ENCODE measurements at places on chromosomes 7 and 10.

- DNase-seq: no peak
Measured at GRCh38 chr7:96686305-96686704, 23.3 kb downstream of the SEM1 start.

DNA sequence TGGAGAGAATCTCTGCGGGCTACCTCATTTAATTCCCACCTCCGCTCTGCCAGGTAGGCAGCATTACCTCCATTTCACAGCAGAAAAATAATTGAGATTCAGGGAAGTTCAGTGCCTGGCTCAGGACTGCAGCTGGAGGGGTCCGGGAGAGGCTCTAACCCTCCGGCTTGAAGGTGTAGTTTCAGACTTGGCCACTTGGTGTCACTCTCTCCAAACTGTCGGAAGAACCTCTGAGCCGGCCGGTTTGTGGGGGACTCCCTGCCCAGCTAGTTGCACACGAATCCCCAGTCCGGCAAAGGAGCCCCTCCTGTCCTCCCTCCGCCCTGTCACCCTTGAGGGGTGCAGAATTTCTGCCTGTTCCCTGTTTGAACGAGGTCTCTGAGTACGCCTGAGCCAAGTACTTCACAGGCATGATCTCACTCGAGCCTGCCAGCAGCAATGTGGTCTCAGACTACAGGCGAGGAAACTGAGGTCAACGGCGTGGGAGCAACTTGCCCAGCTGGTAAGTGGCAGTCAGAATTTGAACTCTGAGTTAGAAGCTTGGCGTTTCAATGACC is 144.7 kb upstream of the ZNF716 start:
- DNase-seq: no peak

DNA sequence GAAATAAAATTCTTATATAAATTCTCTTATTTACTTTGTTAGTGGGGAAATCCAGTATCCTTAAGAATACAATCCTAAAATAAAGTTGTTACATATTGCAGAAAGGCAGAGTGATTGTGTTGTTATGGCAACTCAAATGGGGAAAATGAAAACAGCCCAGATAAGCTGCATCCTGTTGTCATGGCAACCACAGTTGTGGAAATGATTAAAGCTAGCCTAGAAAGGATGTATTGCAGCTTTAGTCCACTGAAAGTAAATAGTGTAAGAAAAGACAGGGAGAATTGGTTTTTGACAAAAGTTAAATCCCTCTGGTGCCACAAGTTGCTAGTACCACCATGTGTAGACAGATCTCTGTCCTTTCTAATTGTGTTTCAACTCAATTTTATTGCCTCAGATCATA is 43.2 kb downstream of the BTRC start:
- no peak for DNase-seq

GRCh38 chr10:132011024-132011423 is 29.3 kb upstream of the BNIP3 start:
- no peak for DNase-seq

DNA sequence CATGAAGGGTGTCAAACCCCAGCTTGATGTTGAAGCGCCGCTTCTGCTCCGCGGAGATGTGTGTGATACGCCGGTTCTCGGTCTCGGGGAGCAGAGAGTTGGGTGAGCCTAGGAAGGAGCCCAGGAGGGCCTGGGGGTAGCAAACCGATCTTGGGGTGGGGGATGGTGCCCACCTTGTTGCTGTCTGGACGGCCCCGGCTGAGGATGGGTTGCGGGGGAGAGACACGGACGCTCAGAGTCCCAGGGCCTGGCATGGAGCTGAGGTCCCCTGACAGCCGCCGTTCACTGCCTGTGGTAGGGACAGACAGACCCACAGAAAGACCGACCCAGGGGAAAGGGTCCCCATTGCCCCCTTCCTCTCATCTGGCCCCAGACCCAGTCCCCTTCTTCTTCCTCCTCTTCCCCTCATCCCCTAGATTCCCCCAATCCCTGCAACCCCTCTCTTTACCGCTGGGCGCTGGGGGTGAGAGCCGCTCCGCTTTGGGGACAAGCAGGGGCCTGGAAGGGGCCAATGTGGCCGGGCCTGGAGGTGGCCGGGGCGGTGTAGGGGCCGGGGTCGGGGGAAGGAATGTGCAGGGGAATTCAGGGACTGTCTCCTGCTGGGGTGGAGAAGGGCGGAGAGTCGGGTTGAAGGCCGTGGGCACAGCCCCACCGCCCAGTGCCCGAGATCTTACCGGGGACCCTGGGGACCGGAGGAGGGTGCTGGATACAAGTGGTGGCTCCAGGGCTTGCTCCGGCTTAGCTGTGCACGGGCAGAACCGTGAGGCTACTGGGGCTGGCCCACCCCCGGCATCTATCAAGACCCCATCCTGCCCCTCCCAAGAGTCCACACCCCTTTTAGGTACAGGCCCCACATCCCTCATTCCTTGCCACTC is 18.0 kb upstream of the TBL2 start:
- DNase-seq: no peak

GRCh38 chr7:96359876-96360275 is 38.0 kb upstream of the SLC25A13 start:
- DNase-seq: no peak

GRCh38 chr7:51785171-51785570 is 468.6 kb upstream of the COBL start:
- DNase-seq: no peak

GRCh38 chr7:256981-257646 is 32.9 kb upstream of the FOXL3 start:
- DNase-seq: no peak

DNA sequence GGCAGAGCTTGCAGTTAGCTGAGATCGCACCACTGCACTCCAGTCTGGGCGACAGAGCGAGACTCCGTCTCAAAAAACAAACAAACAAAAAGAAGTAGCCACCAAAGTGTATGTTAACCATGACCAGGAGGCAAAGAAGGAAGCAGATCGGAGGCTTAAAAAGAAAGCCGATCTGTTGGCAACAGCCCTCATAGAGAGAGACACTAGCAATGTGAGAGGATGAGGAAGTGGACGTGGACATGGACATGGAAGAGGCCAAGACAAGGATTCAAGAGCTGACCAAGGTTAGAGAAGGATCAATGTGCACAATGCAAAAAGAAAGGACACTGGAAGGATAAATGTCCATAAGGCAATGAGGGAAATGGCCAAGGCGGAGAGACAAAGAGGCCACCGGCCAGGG is 14.9 kb upstream of the ADCK2 start:
- no peak for DNase-seq

DNA sequence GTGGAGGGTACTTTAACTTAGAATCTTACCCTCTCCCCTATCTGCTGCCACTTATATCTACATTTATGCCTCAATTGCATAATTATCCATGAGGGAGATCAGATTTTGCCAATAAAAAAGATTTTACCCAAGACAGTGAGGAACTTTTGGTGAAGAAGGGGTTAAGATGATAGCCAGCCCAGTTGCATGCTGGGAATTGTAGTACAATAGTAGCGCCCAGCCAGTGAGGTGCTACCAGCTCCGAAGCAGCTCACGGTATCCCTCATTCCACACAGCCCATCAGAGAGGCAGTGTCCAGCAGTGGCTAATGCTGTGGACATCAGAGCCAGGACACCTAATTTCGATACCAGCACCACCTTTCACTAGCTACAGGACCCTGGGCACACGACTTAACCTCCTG is 5.9 kb upstream of the LGI1 start:
- no peak for DNase-seq

- DNase-seq: no peak
Measured at GRCh38 chr10:57102236-57102635, 741.2 kb upstream of the ZWINT start.

DNA sequence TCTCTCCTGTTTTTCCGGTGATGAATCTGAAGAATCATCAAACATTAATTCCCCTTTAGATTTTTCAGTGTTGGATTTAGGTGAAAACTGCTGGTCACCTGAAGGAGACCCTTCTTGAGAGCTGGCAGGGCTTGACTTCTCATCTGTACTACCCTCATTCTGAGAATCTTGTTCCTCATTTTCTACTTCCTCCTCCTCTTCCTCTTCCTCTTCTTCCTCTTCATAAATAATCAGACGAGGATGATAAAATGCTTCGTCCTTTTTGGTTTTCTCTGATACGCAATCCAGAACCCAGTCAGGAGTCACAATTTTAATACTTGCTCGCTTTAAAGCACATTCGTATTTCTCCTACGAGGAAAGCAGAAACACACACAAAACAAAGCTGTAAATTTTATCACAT is 26.9 kb downstream of the PAXIP1 start:
- DNase-seq: no peak

GRCh38 chr7:13117103-13117502 is 429.7 kb downstream of the ARL4A start:
- DNase-seq: no peak

DNA sequence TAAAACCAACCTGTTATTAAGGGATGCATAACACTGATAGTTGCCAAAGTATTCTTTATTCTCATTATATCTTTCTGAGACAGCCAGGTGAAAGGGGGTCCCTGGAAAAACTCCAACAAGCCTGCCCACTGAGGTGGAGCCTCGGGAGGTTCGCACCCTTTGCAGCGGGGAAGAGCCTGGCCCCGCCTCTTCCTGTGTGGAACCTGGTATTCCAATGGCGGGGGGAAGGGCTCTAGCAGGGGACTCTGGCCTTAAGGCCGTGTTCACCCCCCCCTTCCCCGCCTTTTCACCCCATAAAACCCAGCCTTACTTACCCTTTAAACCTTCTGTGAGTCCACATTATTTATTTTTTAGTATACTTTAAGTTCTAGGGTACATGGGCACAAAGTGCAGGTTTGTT is 62.4 kb upstream of the PDK4 start:
- no peak for DNase-seq

- DNase-seq: no peak
Measured at GRCh38 chr10:113362645-113363091, 190.2 kb upstream of the HABP2 start.

GRCh38 chr7:51013861-51014511 is 231.3 kb upstream of the GRB10 start:
- no peak for DNase-seq

- DNase-seq: no peak
Measured at GRCh38 chr10:88121361-88121760, 257.9 kb downstream of the PTEN start.

- no peak for DNase-seq
Measured at GRCh38 chr7:145009876-145010275, 174.0 kb upstream of the TPK1 start.

DNA sequence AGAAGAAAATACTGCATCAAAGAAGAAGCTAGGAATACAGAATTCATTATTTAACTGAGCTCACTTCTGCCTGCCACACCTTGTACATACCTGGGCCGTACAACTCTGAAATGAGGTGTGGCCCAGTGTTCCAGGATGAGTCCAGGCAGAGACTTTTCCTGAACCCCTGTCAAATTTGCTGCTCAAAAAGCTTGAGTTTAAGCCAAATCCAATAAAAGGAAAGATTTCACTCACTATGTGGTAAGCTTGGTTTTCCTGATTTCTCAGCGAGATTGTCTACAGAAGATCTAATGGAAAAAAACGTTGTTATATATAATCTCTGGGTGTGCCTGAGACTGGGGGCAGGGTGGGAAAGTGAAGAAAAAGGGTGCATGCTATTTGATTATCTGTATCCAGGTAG is 72.1 kb upstream of the EGFR start:
- no peak for DNase-seq

- DNase-seq: no peak
Measured at GRCh38 chr10:70799124-70799523, 13.9 kb upstream of the TBATA start.

DNA sequence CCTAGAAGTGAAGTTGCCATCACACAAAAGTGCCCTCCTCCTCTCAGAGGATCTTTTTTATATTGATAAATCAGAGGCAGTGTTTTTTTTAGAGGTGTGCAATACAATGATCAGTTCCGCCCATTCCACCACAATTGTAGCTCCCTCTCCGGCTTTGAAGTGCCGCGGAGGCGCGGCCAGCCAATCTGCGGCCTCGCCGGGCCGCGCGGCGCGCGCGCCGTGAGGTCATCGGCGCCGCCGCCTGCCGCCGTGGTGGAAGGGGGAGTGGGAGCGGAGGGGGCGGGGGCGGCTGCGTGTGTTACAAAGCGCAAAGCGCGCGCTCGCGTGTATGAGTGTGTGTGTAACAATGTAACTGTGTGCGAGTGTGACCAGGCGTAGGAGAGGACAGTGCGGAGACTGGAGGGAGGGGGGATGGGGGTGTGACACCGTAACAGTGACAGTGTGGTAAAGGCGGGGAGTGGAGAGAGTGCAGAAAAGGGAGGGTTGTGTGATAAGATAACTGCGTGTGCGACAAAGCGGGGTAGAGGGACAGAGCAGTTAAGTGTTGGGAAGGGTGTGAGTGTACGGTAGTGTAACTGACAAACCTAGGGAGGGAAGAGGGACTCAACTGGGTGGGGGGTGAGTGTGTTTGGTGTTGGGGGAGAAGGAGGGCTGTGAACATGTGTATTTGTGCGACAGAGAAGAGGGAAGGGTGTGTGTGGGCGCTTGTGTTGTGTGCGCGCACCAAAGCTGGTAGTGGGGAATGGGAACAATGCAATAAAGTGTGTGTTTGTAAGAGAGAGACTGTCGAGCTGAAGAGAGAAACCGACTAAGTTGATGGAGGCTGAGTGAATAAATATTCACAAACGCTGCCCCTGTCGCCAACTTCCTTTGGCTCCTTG is at the start of gene SP8:
Gene SP8, minus strand, starts transcription at position 108 of the 881 bp plus-strand sequence. Its CDS starts 88 bp downstream, at position 20.
- DNase-seq: no peak

DNA sequence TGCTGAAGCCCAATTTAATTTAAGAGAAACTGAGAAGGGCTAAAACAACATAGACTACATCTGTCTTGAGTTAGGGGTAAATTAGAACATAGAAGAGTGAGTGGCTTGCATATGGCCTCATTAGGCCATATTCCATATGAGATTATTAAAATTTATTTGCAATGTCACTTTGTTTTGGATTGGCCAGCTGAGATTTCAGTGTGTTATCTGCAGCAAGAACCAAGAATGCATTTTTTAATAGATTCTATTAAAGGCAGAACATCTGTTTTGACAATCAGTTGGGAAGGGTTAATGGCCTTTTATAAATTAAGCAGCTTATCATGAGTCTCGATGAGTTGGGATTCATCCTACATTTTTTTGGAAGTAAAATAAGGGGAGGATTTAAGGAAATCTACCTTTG is 236.2 kb downstream of the DGKB start:
- no peak for DNase-seq

DNA sequence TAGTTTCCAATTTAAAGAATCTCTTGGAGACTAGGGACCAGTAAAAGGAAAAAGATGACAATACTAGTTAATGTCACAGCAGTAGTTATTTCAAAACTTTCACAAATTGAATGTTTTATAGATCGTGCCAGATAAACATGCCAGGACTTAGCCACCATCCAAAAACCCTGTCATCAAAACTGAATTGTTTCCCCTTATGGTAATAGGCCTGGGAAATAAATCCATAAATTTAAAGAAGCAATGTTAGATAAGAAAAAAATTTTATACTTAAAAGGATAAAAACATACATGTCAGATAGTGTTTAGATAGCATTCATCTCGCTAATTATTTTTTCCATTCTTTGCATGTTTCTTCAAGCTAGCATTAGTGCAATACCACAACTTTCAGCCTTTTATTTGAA is 71.2 kb downstream of the SUGCT start:
- no peak for DNase-seq
